GM23248 (cell line): ENCODE measurements at places on chromosomes 6 and 20. TPM values are rescaled to one million over a fixed set of nuclear protein-coding genes. Genes with fewer than 3 reads are reported as not detected.

The TEAD3 gene
- 10.5 and 12.0 TPM in 2 replicates for total RNA-seq

The PRRT1 gene
- 1.2 TPM in 1 of 2 replicates, not detected in the other for total RNA-seq

The RBPJL gene
- total RNA-seq: not detected in 2 replicates

The PRL gene
- not detected in 2 replicates for total RNA-seq

The C6orf136 gene
- total RNA-seq: 2.4 and 4.6 TPM in 2 replicates

The HSF2 gene
- 11.2 and 24.5 TPM in 2 replicates for total RNA-seq

The SLPI gene
- total RNA-seq: 1.7 TPM in 1 of 2 replicates, not detected in the other

The CCDC28A gene
- total RNA-seq: 10.4 and 18.2 TPM in 2 replicates

The ASF1A gene
- 15.3 and 15.5 TPM in 2 replicates for total RNA-seq

The BTN1A1 gene
- total RNA-seq: 0.11 TPM in 1 of 2 replicates, not detected in the other

The AP5S1 gene
- total RNA-seq: 24.8 and 25.0 TPM in 2 replicates

The LY6G5B gene
- 2.7 and 7.5 TPM in 2 replicates for total RNA-seq

The SF3B5 gene
- total RNA-seq: 131 and 137 TPM in 2 replicates

The RIPPLY2 gene
- total RNA-seq: not detected in 2 replicates

The TRIM15 gene
- not detected in 2 replicates for total RNA-seq

The RAB32 gene
- 103 and 165 TPM in 2 replicates for total RNA-seq

The CPNE5 gene
- 0.63 TPM in 1 of 2 replicates, not detected in the other for total RNA-seq

The CLVS2 gene
- total RNA-seq: not detected in 2 replicates

The TMEM244 gene
- not detected in 2 replicates for total RNA-seq

The LTB gene
- not detected in 2 replicates for total RNA-seq

The SSTR4 gene
- total RNA-seq: not detected in 2 replicates

The ZC3H12D gene
- 0.54 TPM in 1 of 2 replicates, not detected in the other for total RNA-seq

The LY6G6C gene
- total RNA-seq: not detected in 2 replicates

The COL12A1 gene
- 1,033 and 1,064 TPM in 2 replicates for total RNA-seq

The CGAS gene
- 4.8 and 6.3 TPM in 2 replicates for total RNA-seq

The MCCD1 gene
- total RNA-seq: not detected in 2 replicates

The LINC00237 gene
- total RNA-seq: not detected in 2 replicates

The TENT5A gene
- total RNA-seq: 48.6 and 50.5 TPM in 2 replicates

The SNX21 gene
- total RNA-seq: 88.4 and 100 TPM in 2 replicates

The DOK5 gene
- total RNA-seq: 10.8 and 11.8 TPM in 2 replicates

The PHACTR3 gene
- total RNA-seq: not detected in 2 replicates

The SLC35D3 gene
- total RNA-seq: not detected in 2 replicates

The TCF15 gene
- not detected in 2 replicates for total RNA-seq

The COMMD7 gene
- total RNA-seq: 32.0 and 37.0 TPM in 2 replicates

The TRIM40 gene
- total RNA-seq: not detected in 2 replicates

The ADGRF5 gene
- total RNA-seq: 0.13 and 0.65 TPM in 2 replicates
